ENCODE measurements at places on chromosomes 11 and 22. TPM values are rescaled to one million over a fixed set of nuclear protein-coding genes. Genes with fewer than 3 reads are reported as not detected.

The KCNK7 gene
- total RNA-seq: 0.49 TPM

The PTGDR2 gene
- total RNA-seq: 0.19 TPM

The MICALL1 gene
- 43.5 TPM for total RNA-seq

DNA sequence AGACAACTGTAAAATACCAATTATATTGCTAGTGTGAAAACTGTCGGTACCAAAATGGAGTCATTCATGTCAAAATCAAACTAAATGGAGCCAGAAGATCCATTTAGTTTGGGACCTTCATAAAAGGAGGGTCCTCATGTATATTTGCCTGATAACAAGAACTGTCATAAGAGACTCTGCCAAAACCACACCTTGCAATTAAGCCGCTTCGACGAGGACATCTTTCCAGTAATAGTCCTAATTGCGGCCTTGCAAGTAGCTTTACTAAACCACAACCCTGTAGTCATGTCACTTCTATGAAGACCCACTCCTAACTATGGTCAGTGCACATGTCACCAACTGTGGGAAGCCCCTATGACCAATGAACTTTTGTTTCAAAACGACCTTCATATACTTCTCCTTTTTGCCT is 9.4 kb downstream of the UBQLN3 start:
- no peak overlapping the region for H3K27ac ChIP-seq
- H3K4me1 ChIP-seq: no peaks in the 10 kb centered on the region
- no peaks in the 10 kb centered on the region for H3K27me3 ChIP-seq
- no peaks in the 10 kb centered on the region for H3K36me3 ChIP-seq

DNA sequence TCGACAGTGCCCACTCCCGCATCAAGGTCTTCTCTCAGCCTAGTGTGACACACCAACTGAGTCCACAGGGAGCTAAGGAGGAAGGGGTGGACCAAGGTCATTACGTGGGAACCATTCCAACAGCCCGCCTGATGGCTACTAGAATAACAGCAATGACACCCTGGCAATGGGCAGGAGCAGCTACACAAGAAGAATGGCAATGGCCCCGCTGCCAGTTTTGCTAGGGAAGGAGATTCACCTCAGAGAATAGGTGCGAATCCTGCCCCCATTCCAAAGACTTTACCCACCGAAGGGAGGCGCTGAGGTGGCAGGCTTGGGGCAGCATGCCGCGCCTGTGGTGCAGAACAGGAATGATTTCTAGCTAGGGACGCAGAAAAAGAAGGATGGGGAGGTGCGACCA is 9.1 kb downstream of the WT1 start:
- no peaks in the 10 kb centered on the region for H3K27me3 ChIP-seq
- H3K4me1 ChIP-seq: no peaks in the 10 kb centered on the region
- H3K4me3 ChIP-seq: no peak overlapping the region
- H3K27ac ChIP-seq: no peak overlapping the region

DNA sequence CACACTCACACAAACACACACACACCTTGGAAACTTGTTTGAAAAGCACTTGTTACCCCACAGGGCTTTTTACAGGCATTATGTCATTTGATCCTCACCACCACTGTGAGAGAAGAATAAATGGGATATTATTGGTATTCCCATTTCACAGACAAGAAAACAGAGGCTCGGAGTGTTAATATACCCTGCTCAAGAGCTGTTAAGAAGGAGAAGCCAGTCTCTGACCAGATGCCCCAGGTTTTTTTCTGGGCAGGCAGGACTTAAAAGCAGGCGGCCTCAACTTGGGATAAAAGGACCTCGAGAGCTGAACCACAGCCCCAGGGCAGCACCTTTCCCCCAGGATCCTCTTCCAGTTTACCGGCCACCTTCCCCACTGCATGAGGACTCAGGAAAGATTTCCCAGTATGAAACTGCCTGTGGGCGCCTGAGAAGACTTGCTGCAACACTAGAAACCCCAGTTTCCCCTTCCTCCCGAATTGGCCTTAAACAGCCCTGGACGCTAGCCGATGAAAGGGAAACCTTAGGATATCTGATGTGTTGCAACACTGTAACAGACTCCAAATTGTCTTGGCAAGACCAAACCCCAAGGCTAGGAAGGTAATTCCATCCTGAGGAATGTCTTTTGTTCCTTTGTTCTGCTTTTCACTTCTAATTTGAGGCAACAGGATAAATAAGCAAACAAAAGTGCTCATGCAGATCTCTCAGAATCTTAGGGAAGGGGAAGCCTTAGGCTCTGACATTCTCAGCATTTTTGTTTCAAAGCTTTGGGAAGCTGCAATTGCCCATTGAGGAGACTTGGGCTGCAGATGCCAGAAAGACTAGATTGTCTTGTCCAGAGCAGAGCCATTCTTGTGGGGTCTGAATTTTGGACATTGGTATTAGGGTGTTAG is 173.5 kb downstream of the TRIM29 start:
- H3K27ac ChIP-seq: no peak overlapping the region
- H3K4me1 ChIP-seq: peaks cover 14% of the 10 kb centered on the region
- no peaks in the 10 kb centered on the region for H3K27me3 ChIP-seq
- no peaks in the 10 kb centered on the region for H3K36me3 ChIP-seq
- no peak overlapping the region for H3K4me3 ChIP-seq
- peak; percentile 72 for DNase-seq

DNA sequence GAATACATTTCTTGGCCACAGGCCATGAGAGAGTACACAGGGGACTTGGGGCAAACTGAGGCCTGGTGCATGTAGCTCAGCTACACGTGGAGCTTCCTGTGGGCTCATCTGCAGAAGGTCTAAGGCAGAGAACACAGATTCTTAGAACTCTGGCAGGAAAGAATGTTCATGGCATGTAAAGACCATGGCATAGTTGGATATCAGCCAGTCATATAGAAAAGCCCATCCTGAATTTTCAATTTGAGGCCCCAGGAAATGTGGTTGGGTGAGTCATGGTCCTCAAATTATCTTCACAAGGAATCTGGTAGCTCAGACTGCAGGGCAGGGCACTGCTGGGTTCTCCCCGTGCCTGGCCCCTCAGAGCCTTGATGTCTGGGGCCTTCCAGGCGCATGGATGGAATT is 13.7 kb upstream of the ST3GAL4 start:
- no peak for DNase-seq
- peaks cover 7% of the 10 kb centered on the region for H3K4me1 ChIP-seq
- H3K4me3 ChIP-seq: no peak overlapping the region
- no peaks in the 10 kb centered on the region for H3K27me3 ChIP-seq

DNA sequence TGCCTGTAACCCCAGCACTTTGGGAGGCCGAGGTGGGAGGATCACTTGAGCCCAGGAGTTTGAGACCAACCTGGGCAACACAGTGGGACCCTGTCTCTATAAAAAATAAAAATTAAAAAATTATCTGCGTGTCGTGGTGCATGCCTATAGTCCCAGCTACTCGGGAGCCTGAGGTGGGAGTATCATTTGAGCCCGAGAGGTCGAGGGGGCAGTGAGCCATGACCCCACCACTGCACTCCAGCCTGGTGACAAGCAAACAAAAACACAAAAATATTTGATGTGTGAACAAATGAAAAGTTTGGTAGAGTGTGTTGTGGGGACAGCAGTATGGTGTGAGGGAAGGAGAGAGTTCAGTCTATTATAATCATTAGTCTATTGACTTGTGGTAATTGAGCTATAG is 90.8 kb upstream of the PARVA start:
- H3K27me3 ChIP-seq: no peaks in the 10 kb centered on the region
- DNase-seq: no peak
- H3K4me3 ChIP-seq: no peak overlapping the region
- peaks cover 23% of the 10 kb centered on the region for H3K4me1 ChIP-seq

- H3K27ac ChIP-seq: no peak overlapping the region
- H3K4me3 ChIP-seq: no peak overlapping the region
- H3K4me1 ChIP-seq: peaks cover 7% of the 10 kb centered on the region
- no peaks in the 10 kb centered on the region for H3K36me3 ChIP-seq
- H3K27me3 ChIP-seq: no peaks in the 10 kb centered on the region
These were observed 1.9 kb downstream of the SEPTIN5 start for GRCh38 chr22:19716041-19716828.

- H3K36me3 ChIP-seq: peaks cover 4% of the 10 kb centered on the region
- no peak overlapping the region for H3K27ac ChIP-seq
- no peaks in the 10 kb centered on the region for H3K27me3 ChIP-seq
- peaks cover 10% of the 10 kb centered on the region for H3K4me1 ChIP-seq
- H3K4me3 ChIP-seq: no peak overlapping the region
- DNase-seq: no peak
These were observed 11.7 kb downstream of the TMPRSS5 start for GRCh38 chr11:113694390-113694789.

DNA sequence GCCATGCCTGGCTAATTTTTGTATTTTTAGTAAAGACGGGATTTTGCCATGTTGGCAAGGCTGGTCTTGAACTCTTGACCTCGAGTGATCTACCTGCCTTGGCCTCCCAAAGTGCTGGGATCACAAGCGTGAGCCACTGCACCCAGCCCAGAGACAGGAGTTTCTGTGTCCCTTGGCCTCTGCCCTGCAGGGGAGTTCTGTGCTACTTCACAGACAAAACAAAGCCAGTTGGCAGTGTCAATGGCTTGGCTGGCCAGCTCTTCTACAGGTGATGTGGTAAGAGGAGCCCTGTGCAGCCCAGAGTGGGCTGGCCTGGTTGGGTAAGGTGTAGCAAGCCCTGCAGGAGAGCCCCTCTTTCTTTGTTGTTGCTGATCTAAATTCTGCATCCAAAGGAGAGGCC is 60.5 kb upstream of the SHISAL1 start:
- no peak for DNase-seq
- no peak overlapping the region for H3K27ac ChIP-seq
- H3K27me3 ChIP-seq: no peaks in the 10 kb centered on the region
- no peaks in the 10 kb centered on the region for H3K36me3 ChIP-seq

- peak overlapping the region; percentile 25 for H3K27ac ChIP-seq
- peaks cover 4% of the 10 kb centered on the region for H3K36me3 ChIP-seq
- peaks cover 13% of the 10 kb centered on the region for H3K4me1 ChIP-seq
- no peak overlapping the region for H3K4me3 ChIP-seq
- no peaks in the 10 kb centered on the region for H3K27me3 ChIP-seq
These were observed 45.6 kb downstream of the PISD start for GRCh38 chr22:31616315-31616980.

DNA sequence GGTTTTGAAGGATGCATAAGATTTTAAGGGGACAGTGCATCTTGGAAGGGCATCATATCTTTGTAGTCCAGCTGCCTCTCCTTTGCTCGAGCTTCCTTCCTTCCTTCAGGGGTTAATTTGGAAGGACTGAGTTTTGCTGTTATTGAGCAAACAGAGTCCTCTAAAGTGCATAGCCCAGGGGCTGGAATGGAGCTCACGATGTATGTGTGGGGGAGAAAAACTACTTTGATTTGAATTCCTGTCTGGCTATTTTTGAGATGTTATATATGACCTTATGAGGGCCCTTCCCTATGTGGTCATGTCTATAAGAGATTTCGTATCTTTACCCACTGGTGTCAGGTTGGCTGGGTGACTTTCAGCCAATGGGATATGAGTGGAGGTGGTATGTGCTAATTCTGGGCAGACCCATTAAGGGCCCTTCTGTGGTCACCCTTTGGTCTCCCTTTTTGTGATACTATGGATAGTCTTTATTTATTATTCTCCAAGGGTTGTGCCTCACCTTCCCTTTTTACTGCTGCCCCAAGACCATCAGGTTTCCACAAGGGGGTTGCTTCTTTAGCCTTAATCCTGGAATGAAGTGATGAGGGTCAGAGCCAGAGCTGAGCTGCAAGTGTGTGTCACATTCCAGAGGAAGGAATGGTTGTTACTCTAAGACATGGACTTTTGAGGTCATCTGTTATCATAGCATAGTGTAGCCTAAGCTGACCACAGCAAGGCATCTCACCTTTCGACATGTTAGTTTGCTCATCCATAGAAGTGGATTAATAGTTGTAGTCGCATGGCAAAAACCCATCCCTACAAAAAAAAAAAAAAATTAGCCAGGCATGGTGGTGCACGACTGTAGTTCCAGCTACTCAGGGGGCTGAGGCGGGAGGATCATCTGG is 54.6 kb downstream of the LRRC74B start:
- H3K4me1 ChIP-seq: peaks cover 14% of the 10 kb centered on the region
- no peak overlapping the region for H3K4me3 ChIP-seq
- no peak for DNase-seq
- H3K36me3 ChIP-seq: no peaks in the 10 kb centered on the region
- H3K27ac ChIP-seq: no peak overlapping the region

- H3K4me3 ChIP-seq: no peak overlapping the region
- no peaks in the 10 kb centered on the region for H3K36me3 ChIP-seq
- H3K4me1 ChIP-seq: peaks cover 20% of the 10 kb centered on the region
- H3K27me3 ChIP-seq: no peaks in the 10 kb centered on the region
- no peak overlapping the region for H3K27ac ChIP-seq
These were observed 37.3 kb upstream of the CADM1 start for GRCh38 chr11:115541518-115541917.

- no peaks in the 10 kb centered on the region for H3K27me3 ChIP-seq
- no peak overlapping the region for H3K27ac ChIP-seq
- no peaks in the 10 kb centered on the region for H3K36me3 ChIP-seq
- DNase-seq: no peak
- H3K4me3 ChIP-seq: peak overlapping the region; percentile 60
- no peaks in the 10 kb centered on the region for H3K4me1 ChIP-seq
These were observed 965 bp downstream of the OSBPL5 start for GRCh38 chr11:3164138-3164551.

DNA sequence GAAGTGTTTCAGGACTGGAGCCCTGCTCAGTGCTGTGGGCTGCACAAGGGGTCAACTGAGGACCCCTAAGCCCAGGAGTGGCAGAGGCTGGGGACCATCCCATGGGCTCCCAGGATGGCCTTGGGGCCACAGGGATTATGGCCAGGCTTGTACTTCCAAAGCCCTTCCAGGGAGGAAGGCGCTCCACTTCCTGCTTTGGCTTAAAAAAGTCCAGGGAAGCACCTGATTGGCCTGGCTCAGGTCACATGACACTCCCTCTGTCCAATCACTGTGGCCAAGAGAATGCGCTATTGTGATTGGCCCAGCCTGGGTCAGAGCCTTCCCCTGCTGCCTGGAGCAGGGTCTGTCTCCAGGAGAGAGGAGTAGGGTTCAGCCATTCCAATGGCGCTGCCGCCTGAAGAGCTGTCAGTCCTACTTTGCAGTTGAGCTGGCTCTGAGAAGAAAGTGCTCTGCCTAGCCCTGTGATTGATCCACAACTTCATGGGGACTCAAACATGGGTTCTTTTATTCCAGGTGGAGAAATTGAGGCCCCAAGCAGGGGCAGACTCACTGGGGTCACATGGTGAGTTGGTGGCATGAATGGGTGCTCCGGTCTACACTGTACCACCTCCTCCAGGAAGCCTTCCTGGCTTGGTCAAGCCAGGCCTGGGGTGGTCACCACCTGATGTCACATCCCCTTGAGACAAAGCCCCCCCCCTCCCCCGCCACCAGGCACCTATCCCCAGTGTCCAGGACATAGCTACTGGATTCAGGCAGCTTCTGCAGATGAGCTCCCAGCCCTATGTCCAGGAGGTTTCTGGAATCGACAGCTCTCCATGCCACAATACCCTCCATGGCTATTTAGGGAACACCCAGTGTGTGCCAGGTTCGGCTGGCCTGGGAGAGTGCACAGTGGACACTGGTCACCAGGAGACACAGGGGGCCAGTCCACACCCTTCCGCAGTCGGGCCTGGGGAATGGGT is 48.2 kb downstream of the RTN4R start:
- no peak for DNase-seq
- H3K4me3 ChIP-seq: no peak overlapping the region
- H3K4me1 ChIP-seq: no peaks in the 10 kb centered on the region
- H3K27ac ChIP-seq: no peak overlapping the region
- H3K27me3 ChIP-seq: no peaks in the 10 kb centered on the region

Measured in Caco-2 (cell line).